Stimulated activated CD4-positive, alpha-beta T cell treated with anti-CD3 and anti-CD28 coated beads, Interleukin-15, amount 100 ng/mL, for 24 hours (primary cell): ENCODE measurements at places on chromosomes 4 and X.
A peak's percentile ranks its signal among the peaks of the same experiment; 100 is the strongest.

GRCh38 chrX:10021461-10022272 is 54.5 kb downstream of the CLDN34 start:
- DNase-seq = no peak

GRCh38 chrX:37993837-37994619 is 12.3 kb upstream of the SYTL5 start:
- DNase-seq = no peak

GRCh38 chr4:44861756-44862155 is 135.4 kb upstream of the GNPDA2 start:
- DNase-seq = no peak

DNA sequence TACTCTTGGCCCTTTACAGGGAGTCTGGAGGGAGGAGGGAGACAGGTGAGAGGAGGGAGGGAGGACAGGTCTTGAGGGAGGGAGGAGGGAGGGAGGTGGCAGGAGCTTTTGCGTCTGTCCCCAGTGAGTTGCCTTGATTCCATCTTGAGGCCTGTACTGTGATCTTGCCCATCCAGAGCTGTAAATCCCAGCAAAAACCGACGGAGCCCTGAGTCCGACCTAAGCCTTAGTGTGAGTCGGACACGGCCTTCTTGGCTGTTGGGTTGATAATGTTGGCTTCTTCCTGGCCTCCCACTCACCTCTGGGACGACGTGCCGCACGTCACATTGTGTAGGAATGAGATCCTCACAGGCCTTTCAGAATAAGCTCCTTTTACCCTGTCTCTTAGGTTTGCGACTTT is 72.5 kb downstream of the RGS12 start:
- DNase-seq = no peak

- no peak for DNase-seq
Observed at GRCh38 chr4:38193236-38193863, 233.2 kb downstream of the PTTG2 start.

DNA sequence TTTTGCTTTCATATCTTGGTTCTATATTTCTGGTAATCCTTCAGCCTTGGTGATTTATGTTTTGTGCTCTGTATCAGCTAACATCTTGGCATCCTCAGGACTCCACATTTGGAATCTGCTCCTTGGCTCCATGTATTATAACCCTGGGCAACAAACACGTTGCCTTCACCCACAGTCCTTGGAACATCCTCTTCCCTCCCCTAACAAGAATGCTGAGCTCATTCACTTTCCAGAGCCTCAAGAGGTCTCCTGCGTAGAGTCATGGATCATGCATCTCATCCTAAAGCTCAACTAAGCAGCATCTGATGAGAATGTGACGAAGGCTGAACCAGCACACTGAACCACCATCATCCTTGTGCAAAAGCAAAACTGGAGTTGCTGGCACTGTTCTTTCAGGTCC is 60.5 kb upstream of the C1GALT1C1 start:
- DNase-seq = no peak

DNA sequence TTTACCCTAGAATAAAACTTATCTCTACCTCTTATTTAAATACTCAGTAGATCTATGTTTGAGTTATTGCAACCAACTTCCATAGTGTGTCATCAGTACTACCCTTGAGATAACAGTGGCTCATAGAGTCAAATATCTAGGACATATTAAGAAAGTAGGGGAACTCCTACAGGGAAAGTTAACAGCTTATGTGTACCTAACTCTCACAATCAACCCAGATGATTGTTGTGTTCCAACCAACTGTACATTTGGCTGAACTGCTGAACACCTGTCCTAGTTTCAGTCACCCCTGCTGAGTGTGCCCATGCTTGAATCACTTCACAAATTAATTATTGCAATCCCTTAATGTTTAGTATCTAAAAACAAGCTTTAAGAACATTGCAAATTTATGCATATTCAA is 244.2 kb upstream of the GRID2 start:
- no peak for DNase-seq

- peak; percentile 54 for DNase-seq
Observed at GRCh38 chrX:152632445-152633097, 5.1 kb upstream of the GABRQ start.

DNA sequence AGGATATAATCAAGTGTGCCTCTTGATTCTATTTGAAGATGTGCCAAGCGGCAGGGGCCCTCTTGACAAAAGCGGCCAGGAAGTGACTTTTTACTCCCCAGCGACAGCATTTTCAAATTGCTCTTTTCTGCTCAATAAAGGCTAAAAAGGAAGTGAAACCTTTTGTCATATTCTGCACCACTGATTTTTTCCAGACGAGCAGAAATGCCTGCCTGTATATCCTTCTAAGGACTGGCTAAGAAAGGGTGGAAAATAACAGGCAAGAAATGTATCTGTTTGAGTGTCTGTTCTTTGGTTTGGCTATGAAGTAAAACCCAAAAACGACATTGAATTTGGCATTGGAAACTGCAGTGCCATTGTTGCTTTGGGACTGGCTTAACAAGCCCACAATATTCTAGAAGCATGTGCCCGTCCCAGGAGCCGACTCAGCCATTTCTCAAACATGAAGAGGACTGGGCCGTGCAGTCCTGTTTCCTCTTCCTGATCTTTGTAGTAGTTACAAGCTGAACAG is 25.4 kb downstream of the TMSB4X start:
- peak; percentile 44 for DNase-seq

DNA sequence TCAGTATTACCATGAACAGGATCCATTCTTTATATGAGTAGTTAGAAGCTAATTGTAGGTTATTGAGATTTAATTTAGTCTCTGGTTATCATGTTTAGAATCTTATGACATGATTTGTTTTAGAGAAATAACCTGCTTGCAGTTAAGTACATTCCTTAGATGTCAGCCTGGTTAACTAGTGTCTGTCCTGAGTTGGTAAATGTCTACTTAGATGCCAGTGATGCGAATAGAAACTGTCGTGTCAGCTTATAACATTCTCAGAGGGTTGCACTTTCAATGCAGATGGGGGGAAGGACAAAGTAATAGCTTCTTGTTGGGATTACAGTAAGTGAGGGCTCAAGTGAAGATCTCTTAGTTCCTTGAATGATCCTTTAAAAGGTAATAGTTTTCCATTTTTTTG is 227.8 kb upstream of the SPRY1 start:
- no peak for DNase-seq

- DNase-seq = no peak
Observed at GRCh38 chrX:3407121-3407520, 60.7 kb upstream of the MXRA5 start.

GRCh38 chr4:55931043-55931442 is 17.7 kb upstream of the CEP135 start:
- DNase-seq = no peak

DNA sequence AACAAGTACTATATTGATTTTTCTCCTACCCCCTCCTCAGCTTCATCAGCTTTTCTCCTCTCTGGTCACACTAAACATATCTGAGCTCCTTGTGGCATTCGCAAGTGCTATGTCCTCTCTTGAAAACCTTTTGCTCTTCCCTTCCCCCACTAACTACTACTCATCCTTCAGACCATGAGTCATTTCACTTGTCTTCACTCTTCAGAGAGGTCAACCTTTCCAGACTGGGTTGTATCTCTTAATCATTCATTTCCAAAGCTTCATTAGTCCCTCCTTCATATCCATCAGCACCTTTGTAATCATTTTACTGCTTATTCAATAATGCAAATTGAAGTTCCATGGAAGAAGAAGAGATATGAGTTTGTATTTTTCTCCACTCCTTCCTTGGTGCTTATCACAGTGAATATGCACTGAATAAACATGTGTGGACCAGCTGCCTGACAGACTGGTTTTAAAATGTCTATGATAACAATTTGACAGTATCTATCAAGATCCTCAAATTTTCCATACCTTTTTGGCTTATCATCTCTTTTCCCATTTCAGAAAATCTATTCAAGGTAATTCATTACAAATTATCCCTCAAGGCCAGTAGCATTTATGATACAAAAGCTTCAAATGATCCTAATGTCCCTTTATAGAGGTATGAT is 28.4 kb downstream of the DDX60L start:
- DNase-seq = no peak

DNA sequence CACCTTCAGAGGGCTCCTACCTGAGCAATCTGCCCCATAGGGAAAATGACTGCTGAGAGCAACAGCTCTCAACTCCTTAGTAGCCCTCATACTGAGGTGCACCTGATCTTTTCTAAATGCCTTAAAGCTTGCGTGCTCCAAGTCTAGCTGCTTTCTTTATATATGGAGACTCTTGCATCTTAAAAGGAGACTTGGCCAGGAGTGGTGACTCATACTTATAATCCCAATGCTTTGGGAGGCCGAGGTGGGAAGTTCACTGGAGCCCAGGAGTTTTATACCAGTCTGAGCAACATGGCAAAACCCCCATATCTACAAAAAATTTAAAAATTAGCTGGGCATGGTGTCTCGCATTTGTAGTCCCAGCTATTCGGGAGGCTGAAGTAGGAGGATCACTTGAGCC is 78.1 kb upstream of the TRIM2 start:
- DNase-seq = no peak

GRCh38 chrX:3443184-3443583 is 96.7 kb upstream of the MXRA5 start:
- no peak for DNase-seq

DNA sequence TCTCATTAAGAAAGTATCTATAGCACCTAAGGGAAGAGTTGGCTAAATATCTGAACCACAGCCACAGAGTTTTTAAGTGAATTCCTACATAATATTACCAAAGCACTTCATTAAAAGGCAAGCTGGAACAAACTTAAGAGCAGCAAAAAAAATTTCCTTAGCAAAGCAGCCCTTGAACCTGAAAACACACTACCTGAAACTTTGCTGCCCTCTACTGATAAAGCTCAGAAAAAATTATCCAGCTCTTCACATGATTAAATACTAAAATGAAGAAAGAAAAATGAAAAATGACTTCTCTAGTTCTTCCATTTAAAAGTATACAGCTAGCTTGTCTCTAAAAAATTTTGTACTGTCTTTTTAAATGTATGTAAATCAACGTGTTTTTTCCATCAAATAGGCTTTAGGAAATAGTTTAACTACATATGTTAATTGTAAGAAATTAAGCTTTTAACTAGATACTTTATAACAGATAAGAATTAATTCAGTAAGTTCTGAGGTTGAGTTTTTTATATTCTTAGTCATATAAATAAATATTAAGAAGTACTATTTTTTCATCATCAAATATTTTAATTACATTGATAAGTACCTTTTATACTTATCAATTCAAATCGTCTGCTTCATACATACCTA is 156.1 kb downstream of the STPG2 start:
- no peak for DNase-seq

DNA sequence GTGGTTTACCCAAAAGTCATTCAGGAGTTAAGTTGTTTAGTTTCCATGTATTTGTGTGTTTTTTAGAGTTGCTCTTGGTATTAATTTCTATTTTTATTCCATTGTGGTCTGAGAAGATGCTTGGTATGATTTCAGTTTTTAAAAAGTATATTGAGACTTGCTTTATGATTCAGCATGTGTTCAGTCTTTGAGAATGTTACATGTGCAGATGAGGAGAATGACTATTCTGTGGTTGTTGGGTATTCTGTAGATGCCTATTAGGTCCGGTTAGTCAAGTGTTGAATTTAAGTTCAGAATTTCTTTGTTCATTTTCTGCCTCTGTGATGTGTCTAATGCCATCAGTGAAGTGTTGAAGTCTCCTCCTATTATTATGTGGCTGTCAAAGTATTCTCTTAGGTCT is 249.4 kb downstream of the ARHGAP10 start:
- DNase-seq = no peak

DNA sequence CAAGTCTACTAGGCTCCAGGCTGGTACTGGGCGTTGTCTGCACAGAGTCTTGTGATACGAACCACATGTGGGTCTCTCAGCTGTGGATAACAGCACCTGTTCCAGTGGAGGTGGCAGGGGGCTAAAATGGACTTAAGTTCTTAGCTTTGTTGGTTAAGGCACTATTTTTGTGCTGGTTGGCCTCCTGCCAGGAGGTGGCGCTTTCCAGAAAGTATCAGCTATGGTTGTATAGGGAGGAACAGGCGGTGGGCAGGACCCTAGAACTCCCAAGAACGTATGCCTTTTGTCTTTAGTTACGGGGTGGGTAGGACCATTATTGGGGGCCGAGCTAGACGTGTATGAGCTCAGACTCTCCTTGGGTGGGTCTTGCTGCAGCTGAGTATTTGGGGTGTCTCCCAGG is 1138.4 kb downstream of the PCDH19 start:
- DNase-seq = no peak

GRCh38 chr4:7273738-7274297 is 81.5 kb downstream of the SORCS2 start:
- DNase-seq = no peak

DNA sequence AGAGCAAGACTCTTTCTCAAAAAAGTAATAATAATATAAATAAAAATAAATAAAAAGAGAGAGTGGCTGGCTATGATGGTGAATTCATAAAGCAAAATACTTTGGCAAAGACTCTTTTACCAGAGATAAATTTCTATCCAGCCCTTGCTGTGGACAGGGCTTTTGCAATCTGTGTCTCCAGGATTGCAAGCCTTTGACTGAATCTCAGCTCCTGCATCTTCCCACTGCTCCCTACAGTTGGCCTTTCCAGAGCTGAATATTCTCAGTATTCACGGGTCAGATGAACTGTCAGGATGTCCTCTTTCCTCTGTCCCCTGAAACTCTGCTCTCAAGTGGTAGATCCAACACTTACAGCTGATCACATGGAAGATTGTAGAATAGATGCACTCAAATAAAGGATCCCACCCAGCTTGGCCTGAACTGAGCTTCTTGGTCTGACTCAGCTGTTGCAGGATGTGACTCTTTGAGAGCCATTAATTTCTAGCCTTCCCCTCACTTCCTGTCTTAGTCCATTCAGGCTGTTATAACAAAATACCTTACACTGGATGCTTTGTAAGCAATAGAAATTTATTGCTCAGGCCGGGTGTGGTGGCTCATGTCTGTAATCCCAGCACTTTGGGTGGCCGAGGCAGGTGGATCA is 123.4 kb upstream of the GUCY1A1 start:
- no peak for DNase-seq

DNA sequence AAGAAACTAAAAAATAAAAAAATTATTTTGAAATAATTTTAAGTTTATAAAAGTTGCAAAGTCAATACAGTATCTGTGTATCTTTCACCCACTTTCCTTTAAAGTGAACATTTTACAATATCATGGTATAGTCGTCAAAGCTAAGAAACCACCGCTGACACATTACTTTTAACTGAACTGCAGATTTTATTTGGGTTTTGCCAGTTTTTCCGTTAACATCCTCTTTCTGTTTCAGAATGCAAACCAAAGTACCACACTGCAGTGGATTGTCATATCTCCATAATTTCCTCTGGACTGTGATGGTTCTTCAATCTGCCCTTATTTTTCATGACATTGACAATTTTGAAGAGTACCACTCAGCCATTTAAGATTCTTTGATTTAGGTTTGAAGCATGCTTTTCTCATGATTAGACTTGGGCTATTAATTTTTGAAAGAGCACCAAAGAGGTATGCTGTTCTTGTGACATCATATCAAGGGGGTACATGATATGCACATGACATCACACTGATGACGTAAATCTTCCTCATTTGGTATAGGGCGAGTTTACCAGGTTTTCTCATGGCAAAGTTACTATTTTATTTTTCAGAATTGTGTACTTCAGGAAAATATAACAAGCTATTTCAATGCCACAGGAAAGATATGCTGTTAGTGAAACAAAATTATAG is 3.6 kb upstream of the CXCL1 start:
- DNase-seq = no peak
